ENCODE measurements at places on chromosomes 3 and 15.
A peak's percentile ranks its signal among the peaks of the same experiment; 100 is the strongest.

DNA sequence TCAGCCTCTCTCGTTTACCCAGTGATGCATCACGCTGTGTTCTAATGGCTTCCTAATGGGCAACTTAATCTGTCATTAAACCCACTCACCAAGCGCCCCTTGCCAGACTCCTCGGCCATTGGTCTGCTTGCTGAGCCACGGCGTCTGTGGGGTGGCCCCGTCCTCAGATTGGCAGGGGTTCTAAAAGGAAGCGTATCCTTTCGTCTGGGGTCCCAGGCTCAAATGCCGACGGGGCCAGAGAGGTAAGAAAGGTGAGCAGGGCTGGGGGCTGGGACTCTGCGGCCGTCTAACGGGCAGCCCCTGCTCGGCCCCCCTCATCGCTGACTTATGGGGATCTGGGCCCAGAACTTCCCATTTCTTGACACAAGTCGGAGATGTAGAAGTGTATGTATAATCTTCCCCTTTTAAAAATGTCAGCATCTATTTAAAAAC, 315.1 kb upstream of the PROK2 start:
- H3K4me3 ChIP-seq = peak overlapping the region; percentile 52
- DNase-seq = no peak
- H3K4me1 ChIP-seq = peaks cover 22% of the 10 kb centered on the region
- peak overlapping the region; percentile 69 for H3K27ac ChIP-seq
- H3K36me3 ChIP-seq = no peaks in the 10 kb centered on the region
- peaks cover 18% of the 10 kb centered on the region for H3K27me3 ChIP-seq

DNA sequence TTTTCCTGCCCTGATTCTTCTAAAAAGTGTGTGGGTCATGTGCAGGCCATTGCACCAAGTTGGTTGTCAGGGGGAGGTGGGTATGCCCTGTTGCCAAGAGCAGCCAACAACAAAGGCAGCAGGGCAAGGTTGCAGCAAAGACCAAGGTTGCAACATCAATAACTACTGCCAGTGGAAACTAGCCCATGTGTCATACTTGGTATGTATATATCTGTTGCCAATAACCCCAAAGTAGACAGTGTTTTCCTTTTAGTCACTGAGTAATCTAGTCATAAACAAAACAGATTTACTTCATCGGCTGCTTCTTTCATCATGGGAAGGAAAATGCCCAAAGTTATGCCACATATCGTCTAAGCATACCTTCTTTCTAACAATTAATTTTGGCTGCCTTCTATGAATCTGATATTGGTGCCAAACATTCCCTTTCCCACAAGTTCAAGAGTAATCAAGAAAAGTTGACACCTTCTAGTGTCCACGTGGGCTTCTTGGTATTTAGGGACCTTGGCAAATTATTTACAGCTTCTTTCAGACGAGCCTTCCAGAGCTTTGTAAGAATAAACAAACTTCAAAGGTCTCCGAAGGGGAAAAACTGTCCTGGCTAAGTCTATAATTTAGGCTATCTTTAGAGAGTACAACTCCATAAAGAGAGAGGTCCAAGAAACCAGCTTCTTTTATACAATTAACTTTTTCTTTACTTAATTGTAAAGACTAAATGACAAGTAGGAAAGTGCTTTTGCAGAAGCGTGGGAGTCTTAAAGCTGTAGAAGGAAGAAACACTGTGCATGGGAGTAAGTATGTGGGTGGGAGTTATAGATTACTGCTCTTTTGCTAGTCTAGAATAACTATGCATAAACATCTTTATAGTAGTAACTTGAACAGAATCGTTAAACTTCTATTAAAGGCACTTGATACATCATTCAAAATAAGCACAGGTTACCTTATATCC, 10.0 kb upstream of the MBNL1 start:
- no peaks in the 10 kb centered on the region for H3K4me1 ChIP-seq
- no peaks in the 10 kb centered on the region for H3K36me3 ChIP-seq
- no peaks in the 10 kb centered on the region for H3K27me3 ChIP-seq
- H3K27ac ChIP-seq = no peak overlapping the region

GRCh38 chr3:13689373-13690260, 140.7 kb downstream of the FBLN2 start:
- peaks cover 10% of the 10 kb centered on the region for H3K27me3 ChIP-seq
- DNase-seq = peak; percentile 51
- H3K4me1 ChIP-seq = peaks cover 52% of the 10 kb centered on the region
- H3K36me3 ChIP-seq = no peaks in the 10 kb centered on the region
- H3K27ac ChIP-seq = peak overlapping the region; percentile 35

DNA sequence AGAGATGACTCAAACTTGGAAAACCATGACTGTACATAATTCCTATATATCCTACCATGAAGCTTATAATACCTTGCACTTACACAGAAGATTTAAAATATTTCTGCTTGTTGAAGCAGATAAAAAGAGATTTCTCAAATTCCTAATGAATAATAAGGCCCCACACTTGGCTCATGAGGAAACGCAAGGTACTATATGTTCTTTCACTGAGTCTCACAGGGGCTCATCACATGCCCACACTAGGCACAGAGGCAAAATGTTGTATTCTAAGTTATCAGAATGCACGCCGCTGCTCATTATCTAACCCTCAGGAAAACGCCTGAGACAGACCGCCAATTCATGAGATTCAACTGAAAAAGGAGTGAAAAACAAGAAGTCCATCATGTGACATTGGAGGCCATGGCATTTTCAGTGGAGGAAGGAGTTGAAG, 5.6 kb downstream of the MYO1E start:
- no peak overlapping the region for H3K4me3 ChIP-seq
- no peak overlapping the region for H3K27ac ChIP-seq
- H3K27me3 ChIP-seq = peaks cover 2% of the 10 kb centered on the region

- no peak overlapping the region for H3K4me3 ChIP-seq
- H3K27me3 ChIP-seq = peaks cover 17% of the 10 kb centered on the region
- DNase-seq = no peak
- peaks cover 19% of the 10 kb centered on the region for H3K4me1 ChIP-seq
- no peak overlapping the region for H3K27ac ChIP-seq
- H3K36me3 ChIP-seq = no peaks in the 10 kb centered on the region
These were observed 280.1 kb downstream of the ERC2 start for GRCh38 chr3:56188201-56188600.

DNA sequence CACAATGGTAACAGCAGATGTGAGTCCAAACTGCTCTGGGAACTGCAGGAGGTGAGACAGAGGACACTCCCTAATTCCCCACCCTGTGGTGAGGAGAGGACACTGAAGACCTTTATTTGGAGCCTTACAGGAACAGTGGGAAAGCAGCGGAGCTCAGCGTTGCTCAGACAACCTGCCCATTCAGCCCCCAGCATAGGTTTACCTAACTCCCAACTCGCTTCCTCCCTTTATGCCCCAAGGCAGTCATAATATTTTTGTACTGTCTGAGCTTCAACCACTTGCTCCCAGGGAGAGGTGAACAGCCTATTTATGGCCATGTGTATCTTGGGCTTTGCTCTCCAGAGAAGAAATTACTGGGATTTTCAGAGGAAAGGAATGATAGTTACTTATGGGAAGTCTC, 34.1 kb downstream of the SHC4 start:
- peaks cover 2% of the 10 kb centered on the region for H3K27me3 ChIP-seq
- no peak overlapping the region for H3K4me3 ChIP-seq
- no peak for DNase-seq
- no peaks in the 10 kb centered on the region for H3K4me1 ChIP-seq
- H3K27ac ChIP-seq = no peak overlapping the region

DNA sequence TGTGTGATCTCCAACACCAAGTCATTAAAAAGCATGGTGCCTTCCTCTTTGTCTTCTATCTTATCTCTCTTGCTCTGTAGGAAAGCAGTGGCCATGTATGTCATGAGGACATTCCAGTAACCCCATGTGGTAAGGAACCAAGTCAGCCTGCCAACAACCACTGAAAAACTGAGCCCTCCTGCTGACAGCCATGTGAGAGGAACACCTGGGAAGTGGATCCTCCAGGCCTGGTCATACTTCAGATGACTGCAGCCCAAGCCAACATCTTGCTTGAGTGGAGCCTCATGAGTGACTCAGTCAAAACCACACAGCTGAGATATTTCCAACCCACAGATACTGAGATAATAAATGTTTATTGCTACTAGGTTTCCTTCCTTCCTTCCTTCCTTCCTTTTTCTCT, 597.3 kb downstream of the ZIC1 start:
- no peaks in the 10 kb centered on the region for H3K36me3 ChIP-seq
- DNase-seq = no peak
- no peak overlapping the region for H3K27ac ChIP-seq
- H3K4me3 ChIP-seq = no peak overlapping the region

- H3K36me3 ChIP-seq = no peaks in the 10 kb centered on the region
- no peaks in the 10 kb centered on the region for H3K27me3 ChIP-seq
- H3K4me3 ChIP-seq = no peak overlapping the region
- H3K27ac ChIP-seq = no peak overlapping the region
- H3K4me1 ChIP-seq = no peaks in the 10 kb centered on the region
- no peak for DNase-seq
These were observed 127.9 kb downstream of the TUSC7 start for GRCh38 chr3:116837483-116837882.

DNA sequence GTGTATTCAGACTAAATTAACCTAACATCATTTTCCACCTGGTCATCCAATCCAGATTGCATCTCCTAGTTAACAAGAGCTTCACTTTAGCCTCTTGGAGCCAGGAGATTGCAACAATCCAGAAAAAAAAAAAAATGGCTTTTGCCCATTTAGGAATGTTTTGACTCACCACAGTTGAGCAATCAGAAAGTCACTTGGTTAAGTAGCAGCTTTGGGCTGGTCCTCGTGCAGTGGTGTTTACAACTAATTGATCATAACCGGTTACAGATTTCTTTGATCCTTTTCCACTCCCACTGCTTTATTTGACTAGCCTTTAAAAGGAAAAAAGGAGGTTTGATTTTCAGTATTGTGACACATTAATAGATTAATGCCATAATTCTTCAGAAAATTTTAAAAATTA, 688.8 kb upstream of the CCDC54 start:
- no peak overlapping the region for H3K27ac ChIP-seq
- no peaks in the 10 kb centered on the region for H3K4me1 ChIP-seq
- H3K36me3 ChIP-seq = no peaks in the 10 kb centered on the region
- DNase-seq = no peak
- no peaks in the 10 kb centered on the region for H3K27me3 ChIP-seq

- no peak for DNase-seq
- no peaks in the 10 kb centered on the region for H3K36me3 ChIP-seq
- H3K4me1 ChIP-seq = no peaks in the 10 kb centered on the region
- H3K4me3 ChIP-seq = no peak overlapping the region
- H3K27ac ChIP-seq = no peak overlapping the region
- no peaks in the 10 kb centered on the region for H3K27me3 ChIP-seq
These were observed 57.6 kb downstream of the SSR3 start for GRCh38 chr3:156497326-156497725.

GRCh38 chr3:64891021-64891420, 203.2 kb upstream of the ADAMTS9 start:
- H3K36me3 ChIP-seq = no peaks in the 10 kb centered on the region
- peaks cover 28% of the 10 kb centered on the region for H3K4me1 ChIP-seq
- H3K27ac ChIP-seq = peak overlapping the region; percentile 87
- no peak for DNase-seq
- no peaks in the 10 kb centered on the region for H3K27me3 ChIP-seq
- no peak overlapping the region for H3K4me3 ChIP-seq

DNA sequence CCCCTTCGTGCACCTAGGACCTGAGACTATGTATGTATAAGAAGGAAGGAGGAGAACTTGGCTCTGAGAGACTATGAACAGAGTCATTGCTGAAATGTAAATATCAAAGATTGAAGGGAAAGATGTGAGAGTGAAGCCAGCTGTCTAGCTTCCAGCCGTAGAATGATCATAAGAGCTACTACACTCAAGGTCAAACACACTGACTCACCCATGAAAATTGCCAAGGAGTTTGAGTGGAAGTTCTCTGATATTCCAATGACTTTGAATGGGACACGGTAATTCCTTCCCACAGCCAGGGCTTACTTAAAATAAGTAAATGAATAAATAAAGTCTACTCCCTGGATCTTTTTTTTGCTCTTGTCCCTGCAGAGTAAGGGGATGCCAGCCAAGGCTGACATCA, 398.9 kb upstream of the TPRG1 start:
- H3K4me3 ChIP-seq = no peak overlapping the region
- H3K36me3 ChIP-seq = no peaks in the 10 kb centered on the region
- peaks cover 4% of the 10 kb centered on the region for H3K4me1 ChIP-seq
- DNase-seq = peak; percentile 67
- H3K27me3 ChIP-seq = no peaks in the 10 kb centered on the region

DNA sequence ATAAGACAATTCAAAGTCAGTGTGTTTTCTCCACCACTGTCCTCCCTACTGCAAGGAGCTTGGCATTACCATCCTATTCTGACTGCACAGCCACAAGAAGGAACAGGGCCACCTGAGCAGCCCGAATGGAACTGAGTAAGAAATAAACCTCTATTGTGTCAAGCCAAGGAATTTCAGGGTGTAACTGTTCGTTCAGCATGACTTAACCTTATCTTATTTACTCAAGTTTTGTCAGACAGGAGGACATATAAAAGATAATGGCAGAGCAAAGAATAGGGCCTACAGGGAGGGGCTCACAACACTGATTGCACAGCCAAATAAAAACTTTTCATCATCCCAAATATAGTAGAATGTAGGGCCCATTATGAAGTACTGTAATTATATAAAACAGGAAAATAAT, 236.1 kb downstream of the NEK10 start:
- no peak for DNase-seq
- no peaks in the 10 kb centered on the region for H3K36me3 ChIP-seq
- no peaks in the 10 kb centered on the region for H3K27me3 ChIP-seq
- no peaks in the 10 kb centered on the region for H3K4me1 ChIP-seq

DNA sequence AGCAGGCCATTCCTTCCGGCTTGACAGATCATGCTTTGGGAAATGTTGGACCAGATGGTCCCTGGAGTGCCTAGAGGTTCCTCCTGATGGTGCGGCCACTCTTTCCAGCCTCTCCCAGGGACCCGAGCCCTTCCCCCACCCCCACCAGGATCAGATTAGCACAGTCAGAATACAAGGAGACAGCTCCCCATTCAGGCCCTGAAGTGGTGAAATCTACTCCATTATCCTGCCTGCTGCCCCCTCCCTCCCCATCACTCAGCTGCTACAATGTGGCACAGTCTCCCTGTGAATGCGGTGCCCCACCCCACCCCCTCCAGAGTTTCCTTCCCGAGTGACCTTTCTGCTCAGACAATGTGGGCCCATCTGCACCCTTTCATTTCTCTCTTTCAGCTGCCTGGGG, 29.4 kb downstream of the RNU5B-1 start:
- no peaks in the 10 kb centered on the region for H3K27me3 ChIP-seq
- no peak for DNase-seq
- H3K36me3 ChIP-seq = peaks cover 13% of the 10 kb centered on the region
- H3K4me3 ChIP-seq = no peak overlapping the region

- H3K4me1 ChIP-seq = peaks cover 70% of the 10 kb centered on the region
- H3K27me3 ChIP-seq = no peaks in the 10 kb centered on the region
- no peak for DNase-seq
- H3K4me3 ChIP-seq = no peak overlapping the region
- peaks cover 55% of the 10 kb centered on the region for H3K36me3 ChIP-seq
These were observed 12.4 kb downstream of the GNAI2 start for GRCh38 chr3:50248387-50248786.

DNA sequence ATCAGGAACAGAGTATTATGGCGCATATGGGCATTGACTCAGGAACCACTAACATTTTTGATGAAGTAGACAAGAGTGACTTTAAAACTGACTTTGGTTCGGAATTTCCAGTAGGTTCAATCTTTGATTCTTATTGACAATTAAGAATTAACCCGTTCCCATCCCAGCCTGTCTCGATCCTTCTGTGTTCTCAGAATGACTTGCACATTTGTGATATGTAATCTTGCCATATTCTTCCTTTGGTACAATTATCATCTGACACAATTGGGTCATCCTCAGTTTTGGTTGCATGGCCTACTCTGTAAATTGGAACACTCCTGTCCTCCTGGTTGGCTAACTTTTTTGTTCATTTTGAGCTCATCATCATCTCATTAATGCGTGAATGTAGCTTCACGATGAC, 10.5 kb downstream of the GPR171 start:
- H3K36me3 ChIP-seq = peaks cover 2% of the 10 kb centered on the region
- DNase-seq = no peak
- H3K27me3 ChIP-seq = no peaks in the 10 kb centered on the region

All from muscle of leg (tissue), 16 donors.